Kidney epithelial cell (primary cell): ENCODE measurements at places on chromosomes 16 and 17.
A peak's percentile ranks its signal among the peaks of the same experiment; 100 is the strongest.

GRCh38 chr16:19680881-19681340, 37.1 kb downstream of the KNOP1 start:
- DNase-seq: no peak

DNA sequence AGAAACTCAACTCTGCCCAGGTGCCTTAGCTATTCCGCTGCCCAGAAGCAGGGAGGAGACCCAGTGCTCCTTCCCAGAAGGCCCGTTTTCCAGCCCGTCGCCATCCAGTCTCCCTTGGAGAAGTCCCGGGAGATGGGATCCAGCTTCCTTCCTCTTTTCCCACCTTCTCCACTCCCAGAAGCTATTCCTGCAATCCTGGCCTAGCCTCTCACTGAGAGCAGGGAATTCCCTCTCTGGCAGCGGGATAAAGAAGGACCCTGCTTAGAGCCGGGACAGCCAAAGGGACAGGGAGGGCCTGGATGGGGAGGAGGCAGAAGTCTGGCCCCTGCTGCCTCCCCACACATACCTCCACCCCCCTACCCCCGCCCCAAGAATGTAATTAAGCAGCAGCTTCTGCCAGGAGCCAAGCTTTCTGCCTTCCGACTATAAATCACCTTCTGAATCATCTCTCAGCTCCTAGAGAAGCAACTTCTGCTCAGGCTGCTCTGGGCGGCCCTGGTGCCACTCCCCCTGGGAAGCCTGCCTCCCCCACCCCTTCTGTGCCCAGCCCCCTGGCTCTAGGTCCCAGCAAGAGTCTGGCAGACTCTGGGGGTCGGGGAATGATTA, 6.4 kb downstream of the WNT3 start:
- DNase-seq: peak; percentile 37

DNA sequence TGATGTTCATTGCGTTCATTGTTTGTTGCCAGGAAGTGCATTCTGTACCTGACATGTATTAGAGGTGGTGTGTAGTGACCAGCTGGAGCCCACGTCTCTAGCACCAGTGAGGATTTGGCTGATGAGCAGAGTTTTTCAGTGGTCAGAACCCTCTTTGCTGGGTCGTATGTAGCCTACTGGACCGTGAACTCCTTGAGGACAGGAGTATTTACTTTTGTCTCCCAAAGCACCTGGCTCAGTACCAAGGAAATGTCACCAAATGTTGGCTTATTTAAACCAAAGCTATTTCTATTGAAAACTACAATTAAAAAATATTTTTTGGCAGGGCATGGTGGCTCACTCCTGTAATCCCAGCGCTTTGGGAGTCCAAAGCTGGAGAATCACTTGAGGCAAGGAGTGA, 262.7 kb downstream of the SNX29 start:
- DNase-seq: no peak

GRCh38 chr16:66292241-66292935, 74.1 kb upstream of the CDH5 start:
- no peak for DNase-seq

GRCh38 chr17:13562271-13562800, 39.4 kb downstream of the HS3ST3A1 start:
- DNase-seq: peak; percentile 93

- no peak for DNase-seq
These were observed 25.8 kb downstream of the EPN2 start for GRCh38 chr17:19262650-19263631.

- no peak for DNase-seq
These were observed 176.3 kb upstream of the ASIC2 start for GRCh38 chr17:33469421-33469820.

DNA sequence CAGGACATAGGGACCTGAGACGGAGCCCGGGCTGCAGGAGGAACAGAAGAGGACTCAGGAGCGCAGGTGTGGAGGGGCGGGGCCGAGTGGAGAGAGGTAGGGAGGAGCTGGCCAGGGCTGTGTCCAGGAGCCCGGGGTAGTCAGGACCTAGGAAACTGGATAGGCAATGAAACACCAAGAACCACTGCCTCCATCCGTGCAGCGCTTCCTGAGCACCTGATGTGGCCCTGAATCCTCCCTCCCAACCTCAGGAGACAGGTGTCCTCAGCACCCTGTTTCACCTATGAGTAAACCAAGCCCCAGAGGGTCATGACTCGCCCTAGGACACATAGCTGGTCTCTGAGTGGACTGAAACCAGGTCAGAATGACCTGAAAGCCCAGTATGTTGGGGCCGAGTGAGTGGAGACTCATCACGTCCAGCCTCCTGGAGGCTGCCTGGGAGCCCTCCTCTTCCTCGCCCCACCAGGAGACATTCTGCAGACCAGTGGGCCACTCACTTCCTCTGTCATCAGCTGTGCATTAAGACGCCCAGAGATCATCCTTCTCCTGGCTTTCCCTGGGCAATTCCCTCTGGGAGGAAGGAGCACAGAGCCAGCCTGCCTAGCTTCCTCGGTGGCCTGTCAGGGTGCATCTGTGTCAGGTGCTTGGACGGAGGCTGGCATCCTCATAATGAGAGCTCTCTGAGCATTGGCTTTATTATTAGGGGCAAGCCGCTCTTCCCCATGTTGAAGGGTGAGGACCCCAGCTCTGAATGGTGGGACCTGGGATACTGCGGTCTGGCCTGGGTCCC, 72.8 kb downstream of the SCNN1B start:
- DNase-seq: no peak

GRCh38 chr16:4615384-4616046, 827 bp upstream of the UBALD1 start:
- no peak for DNase-seq

DNA sequence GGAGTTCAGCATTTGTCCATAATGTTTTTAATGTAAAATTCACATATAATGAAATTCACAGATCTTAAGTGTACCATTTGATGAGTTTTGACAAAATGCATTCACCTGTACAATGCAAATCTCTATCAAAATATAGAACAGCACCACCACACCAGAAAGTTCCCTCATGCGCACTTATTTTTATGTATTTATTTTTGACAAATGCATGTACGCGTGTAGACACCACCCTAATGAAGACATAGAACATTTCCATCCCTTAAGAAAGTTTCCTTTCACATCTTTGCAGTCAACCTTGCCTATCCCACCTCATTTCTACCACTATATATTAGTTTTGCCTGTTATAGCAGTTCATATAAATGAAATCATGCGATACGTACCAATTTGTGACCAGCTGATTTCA, 15.6 kb upstream of the IL4R start:
- no peak for DNase-seq

DNA sequence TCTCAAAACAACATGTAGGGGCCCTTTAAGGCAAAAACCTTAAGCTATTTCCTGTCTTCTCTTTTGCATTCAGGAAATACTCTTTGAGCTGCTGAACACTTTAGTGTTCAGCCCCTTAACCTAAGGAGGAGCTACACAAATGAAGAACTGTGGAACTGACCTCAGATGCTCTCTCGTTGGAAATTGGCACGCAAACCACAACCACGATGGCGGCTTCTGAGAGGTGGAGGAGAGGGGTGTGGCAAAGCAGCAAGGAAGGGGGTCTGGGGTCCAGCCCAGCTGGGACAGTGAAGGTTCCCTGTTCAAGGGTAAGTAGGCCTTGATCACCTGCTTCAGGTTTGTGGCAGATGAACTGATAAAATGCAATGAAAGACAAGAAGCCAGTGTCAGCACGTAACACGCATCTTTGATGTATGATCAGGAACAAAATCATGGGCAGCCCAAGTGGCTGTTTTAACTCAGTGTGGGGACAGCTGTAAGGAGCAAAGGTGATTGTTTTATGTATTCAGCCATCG, 291.6 kb upstream of the TNRC6C start:
- no peak for DNase-seq

DNA sequence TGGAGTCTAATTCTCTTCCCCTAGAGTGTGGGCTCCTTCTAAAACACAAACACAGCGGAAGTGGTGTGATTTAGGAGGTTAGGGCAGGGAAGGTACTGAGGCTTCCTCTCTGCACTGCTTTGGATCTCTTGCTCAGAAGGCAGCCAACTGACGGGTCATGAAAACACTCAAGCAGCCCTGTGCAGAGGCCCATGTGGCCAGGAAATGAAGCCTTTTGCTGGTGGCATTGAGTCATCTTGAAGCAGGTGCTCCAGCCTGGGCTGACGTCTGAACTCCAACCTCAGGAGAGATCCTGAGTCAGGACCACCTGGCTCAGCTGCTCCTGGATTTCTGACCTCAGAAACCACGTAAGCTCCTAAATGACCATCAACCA, 72.9 kb downstream of the MRM1 start:
- DNase-seq: no peak

DNA sequence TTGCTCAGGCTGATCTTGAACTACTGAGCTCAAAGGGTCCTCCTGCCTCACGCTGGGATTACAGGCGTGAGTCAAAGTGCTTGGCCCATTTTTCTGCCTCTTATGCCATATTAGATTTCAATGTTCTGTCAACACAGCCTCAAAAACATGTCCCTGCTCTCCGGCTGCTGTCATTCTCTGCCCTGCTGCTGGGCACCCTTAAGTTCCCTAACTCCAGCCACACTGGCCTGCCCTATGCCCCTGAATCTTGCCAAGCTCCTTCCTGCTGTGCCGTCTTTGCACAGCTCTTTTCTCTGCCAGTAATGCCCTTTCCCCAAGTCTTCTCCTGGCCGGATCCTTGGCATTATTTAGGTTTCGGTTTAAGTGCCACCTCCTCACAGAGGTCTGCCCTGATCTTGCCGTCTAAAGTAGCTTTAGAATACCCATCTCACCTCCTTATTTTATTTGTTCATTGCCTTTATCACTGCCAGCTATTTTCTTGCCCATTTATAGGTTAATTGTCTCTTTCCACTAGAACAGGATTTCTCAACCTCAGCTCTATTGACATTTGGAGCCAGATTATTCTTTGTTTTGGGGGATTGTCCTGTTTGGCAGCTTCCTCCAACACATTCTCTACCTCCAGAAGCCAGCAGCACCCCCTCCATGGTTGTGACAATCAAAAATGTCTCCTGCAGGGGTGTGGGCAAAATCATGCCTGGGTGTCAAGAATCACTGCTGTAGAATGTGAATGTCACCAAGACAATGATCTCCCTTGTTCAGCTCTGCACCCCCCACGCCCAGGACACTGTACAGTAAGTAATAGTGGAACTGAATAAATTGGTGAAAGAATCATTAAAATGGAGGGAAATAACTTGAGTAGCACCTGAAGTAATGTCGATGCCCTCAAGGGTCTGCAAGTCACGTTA, 168.2 kb downstream of the CYLD start:
- DNase-seq: no peak

- DNase-seq: no peak
These were observed at the start of gene SNX20 for GRCh38 chr16:50681021-50681885. SNX20 (minus strand) TSS chr16:50681312; CDS start chr16:50677526, 3,786 bp downstream.

GRCh38 chr17:73138541-73139138, 26.2 kb upstream of the SSTR2 start:
- DNase-seq: no peak

DNA sequence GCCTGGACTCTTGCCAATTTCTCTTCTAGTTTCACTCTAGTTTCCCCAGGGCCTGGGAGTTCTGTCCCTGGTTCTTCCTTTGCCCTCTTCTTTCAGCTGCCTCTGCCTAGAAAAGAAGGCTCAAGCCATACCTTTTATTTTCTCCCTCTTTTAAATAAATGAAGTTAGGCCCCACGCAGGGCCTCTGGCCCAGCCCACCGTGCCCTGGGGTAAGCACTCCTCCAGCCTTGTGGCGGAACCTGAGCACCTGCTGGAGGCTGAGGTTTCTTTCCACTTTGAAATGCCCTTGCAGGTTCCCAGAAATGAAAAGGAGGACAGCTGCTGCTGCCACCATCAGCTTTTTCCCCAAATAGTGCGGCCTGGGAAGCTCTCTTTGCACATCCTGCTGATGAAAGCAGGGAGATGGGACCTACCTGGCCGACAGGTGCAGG, 139.4 kb downstream of the CCDC182 start:
- no peak for DNase-seq

DNA sequence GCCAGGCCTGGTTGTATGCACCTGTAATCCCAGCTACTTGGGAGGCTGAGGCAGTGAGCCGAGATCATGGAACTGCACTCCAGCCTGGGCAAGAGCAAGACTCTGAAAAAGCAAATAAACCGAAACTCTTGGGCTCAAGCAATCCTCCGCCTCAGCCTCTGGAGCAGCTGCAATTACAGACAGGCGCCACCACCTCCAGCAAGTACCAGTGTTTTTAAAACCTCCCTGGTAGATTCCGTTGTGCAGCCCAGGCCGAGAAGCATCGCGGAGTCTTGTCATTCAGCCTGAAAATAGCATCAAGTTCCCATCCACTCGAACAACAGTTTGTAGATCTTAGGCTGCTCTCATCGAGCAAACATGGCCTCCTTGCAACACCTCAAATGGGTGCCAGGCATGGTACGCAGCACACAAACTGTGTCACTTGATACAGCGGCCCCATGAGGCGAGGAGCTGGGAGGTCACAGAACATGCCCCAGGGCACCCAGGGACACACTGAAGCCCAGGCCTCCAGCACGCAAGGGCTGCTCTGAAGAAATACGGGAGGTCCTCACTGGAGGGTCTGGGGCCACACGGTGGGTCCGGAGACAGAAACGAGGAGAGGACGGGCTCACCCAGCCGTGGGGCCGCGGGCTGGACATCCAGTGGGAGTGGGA, 18.1 kb downstream of the TMC6 start:
- no peak for DNase-seq

DNA sequence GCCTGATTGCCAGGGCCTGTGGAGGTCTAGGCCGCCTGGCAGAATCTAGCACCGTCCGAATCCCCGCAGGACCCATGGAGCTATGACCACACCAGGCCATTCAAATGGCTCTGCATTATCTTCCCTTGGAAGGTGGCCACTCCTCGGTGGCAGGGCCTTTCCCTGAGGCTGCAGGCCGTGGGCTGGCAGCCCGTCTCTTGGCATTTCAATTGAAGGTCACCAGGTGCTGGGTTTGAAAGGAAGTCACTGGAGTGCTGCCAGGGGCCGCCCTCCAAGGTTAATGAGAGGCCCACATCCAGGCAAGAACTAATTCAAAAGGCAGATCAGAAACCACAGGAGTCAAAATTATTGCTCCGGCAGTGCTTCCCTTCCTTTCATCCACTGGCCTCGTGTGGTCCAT, 27.7 kb upstream of the CACNG5 start:
- DNase-seq: no peak

DNA sequence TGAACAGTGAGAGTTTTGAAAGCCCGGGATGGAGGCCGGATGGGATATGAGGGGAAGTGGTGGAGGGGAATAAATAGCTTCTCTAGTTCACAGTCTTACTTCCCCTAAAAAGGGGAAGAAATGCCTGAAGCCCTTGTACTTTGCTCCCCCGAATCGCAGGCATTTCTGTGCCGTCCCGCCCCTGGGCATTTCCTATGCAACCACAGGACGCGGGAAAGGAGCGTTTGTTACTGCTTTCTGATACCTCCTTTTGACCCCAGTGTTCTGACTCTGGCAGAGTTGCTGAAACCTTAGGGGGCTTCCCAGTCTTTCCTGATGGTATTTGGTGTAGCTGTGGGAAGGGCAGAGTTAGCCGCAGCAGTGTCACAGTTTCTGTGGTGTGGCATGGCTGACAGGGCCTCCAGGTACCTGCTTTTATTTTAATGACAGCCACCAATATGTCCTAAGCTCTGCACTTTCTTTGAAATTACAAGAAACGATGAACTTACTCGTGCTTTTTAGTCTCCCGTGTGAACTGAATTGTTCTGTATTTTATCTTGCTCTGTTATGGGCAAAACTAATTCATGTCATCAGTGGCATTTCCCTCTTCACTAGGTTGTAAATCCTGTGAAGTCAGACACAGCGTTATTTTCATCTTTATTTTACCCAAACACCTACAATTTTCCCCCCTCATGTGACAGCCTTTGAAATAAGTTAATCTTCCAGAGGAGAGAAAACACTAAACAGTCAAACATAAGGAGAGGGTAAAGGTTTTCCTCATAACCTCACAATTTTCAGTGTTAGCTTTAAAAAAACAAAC, 27.1 kb downstream of the USP10 start:
- DNase-seq: no peak

- no peak for DNase-seq
These were observed 16.9 kb downstream of the STXBP4 start for GRCh38 chr17:54985476-54985875.
